Stimulated activated effector memory CD8-positive, alpha-beta T cell treated with anti-CD3 and anti-CD28 coated beads, Interleukin-12 subunit alpha, Interleukin-12 subunit beta, amount 100 ng/mL, for 72 hours (primary cell): ENCODE measurements at places on chromosomes 1 and 21.

DNA sequence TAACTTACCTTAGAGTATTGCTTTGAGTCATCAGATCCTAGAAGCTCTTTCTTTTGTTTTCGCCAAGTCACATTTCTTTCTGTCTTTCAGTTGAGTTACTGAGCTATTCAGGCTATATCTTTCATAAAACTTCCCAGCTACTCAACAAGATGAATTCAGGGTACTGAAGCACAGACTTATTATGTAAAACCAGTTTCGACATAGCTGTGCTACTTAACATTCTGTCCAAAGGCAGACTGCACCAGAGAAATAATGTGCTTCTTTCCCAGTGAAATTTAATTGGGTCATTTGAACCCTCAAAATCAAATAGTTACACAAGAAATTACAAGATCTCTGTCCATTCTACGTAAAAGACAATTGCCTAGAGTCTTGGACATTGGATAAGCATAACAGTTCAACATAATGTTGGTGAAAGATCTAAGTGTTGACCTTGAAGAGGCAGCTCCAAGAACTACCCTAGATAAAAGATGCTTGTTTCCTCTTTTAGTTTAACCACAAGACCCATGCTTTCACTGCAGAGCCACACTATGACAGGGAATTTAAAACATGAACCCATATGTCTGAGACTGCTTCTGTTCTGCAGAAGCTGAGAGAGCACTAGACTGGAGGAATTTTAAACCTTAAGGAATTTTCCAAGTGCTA lies 163.2 kb downstream of the LRRC40 start:
- no peak for DNase-seq

DNA sequence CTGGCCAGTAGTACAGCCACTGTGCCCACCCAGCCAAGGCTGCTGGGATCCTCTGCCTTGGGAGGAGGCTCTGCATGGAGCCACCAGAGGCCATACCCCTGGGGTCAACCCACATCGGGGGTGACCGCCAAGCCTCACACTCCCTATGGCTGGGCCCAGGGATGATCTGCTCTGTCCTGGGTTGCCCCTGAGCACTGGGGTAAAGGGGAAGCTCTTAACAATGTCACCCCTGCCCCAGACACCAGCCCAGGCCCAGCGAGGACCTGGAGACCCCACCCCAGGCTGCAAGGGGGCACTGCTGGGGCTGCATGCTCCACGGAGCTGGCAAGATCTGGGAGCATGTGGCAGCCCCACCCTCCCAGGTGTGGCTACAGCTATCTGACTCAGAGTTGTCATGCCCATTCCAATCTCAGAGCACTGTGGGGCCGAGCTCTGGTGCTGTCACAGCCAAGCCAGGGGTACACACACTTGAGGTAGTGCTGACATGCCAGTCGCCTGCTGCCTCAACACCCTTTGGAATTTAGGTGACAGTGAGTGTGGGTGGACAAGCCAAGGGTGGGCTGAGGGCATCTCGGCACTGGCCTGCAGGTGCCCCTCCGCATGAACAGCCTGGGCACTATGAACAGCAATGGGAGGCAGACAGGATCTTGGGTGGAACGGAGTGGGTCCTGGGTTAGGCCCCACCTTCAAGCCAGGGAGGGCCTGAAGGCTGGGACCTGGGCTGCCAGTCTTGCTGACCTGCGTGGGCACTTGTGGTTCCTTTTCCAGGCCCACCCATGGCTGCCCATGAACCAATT lies 427.7 kb downstream of the LRRIQ3 start:
- DNase-seq, result no peak

- no peak for DNase-seq
Observed at GRCh38 chr1:39808784-39809517, 20.3 kb upstream of the BMP8B start.

GRCh38 chr1:225851805-225852204 lies 30.4 kb downstream of the TMEM63A start:
- no peak for DNase-seq

DNA sequence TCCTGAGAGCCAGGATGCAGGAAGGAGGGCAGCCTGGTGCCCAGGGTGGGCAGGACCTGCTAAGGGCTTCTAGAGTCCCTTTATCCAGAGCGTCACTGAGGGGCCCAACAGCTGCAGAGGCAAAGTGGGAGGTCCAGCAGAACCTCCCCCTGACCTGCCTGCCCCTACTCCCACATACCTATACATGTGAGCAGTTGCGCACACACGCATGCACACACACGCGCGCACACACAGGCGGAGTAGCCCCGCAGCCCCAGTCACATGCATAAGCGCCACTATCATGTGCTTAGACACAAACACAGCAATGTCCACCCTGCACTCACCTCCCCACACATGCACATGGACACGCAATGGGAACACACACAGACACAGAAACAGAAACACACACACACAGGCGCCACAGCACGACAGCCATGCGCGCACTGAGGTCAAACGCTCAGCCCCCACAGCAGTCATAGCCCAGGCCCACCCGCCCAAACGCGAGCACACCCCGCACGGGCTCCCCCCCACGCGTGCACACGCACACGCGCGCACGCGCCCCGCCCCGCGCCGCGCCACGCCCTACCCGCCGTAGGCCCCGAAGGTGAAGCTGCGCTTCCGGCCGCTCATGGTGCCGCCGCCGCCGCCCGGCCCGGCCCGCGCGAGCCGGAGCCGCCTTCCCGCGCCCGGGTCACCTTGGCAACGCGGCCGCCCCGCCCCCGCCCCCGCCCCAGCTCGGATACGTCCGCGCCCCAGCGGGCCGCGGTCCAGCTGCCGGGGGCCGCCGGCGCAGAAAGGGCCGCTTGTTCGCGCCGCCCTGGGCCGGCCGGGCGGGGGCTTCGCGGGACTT lies 17.7 kb downstream of the RAP1GAP start:
- DNase-seq, result no peak

GRCh38 chr1:21153388-21153787 lies 23.3 kb downstream of the EIF4G3 start:
- DNase-seq, result no peak
